WTC11 (cell line): ENCODE measurements at places on chromosomes 5 and 9. TPM values are rescaled to one million over a fixed set of nuclear protein-coding genes. Genes with fewer than 3 reads are reported as not detected.

DNA sequence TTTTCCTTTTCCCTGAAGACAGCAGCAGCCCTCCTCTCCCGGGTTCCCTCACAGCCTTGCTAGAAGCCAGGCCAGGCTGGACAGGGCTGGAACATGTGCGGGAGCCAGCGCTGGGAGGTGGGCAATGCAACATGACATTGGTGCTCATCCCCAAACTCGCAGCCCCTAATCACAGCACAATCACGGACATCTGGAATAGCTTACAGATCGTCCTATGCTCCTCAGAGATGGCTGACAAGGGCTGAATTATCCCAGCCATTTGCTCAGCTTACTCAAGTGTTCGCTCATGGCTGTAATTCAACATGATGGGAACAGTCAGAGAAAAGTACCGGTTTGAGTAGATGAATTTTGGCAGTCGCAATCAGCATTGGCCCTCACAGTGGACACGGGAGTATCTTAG lies 49.8 kb downstream of the FSTL4 start:
- DNase-seq, result no peak

DNA sequence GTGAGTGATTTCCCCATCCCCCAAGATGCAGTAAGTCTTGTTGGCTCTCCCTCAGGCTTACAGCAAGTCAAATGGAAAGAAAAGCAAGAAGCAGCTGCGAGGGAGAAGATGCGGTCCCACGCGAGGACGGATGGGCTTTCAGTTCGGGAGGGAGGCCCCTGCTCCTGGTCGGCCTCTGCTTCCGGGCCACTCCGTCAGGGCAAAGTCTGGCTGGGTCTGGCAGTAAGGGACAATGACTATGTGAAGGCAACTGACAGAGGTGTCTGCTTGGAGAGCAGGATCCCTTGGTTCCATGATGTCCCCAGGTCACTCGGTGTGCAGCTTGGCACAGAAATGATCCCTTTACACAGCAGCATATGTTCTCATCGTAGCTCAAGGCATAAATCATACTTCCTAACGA lies 146.7 kb downstream of the HSPA4 start:
- no peak for DNase-seq

GRCh38 chr9:132350861-132351315 lies 3.9 kb downstream of the SETX start:
- no peak for DNase-seq

GRCh38 chr5:36723912-36724311 lies 117.5 kb downstream of the SLC1A3 start:
- DNase-seq, result no peak

Gene TTLL11
- total RNA-seq, result 0.50 to 1.1 TPM (median 0.69 TPM) in 3 replicates

Gene LRRC19
- not detected in 3 replicates for total RNA-seq
